GM19239 (cell line): ENCODE measurements at places on chromosomes 12 and 14.

- no peak for DNase-seq
Observed at GRCh38 chr14:61519735-61520134, 175.6 kb upstream of the HIF1A start.

DNA sequence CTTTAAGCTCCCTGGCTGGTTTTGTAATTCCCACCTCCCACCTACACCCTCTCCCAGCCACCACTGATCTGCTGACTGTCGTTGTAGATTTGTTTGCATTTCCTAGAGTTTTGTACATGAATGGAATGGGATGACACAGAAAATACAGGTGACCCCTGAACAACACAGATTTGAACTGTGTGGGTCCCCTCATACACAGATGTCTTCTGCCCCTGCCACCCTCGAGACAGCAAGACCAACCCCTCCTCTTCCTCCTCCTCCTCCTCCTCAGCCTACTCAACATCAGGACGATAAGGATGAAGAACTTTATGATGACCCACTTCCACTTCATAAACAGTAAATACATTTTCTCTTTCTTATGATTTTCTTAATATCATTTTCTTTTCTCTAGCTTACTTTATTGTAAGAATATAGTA lies 28.8 kb downstream of the SYNE3 start:
- no peak for DNase-seq

DNA sequence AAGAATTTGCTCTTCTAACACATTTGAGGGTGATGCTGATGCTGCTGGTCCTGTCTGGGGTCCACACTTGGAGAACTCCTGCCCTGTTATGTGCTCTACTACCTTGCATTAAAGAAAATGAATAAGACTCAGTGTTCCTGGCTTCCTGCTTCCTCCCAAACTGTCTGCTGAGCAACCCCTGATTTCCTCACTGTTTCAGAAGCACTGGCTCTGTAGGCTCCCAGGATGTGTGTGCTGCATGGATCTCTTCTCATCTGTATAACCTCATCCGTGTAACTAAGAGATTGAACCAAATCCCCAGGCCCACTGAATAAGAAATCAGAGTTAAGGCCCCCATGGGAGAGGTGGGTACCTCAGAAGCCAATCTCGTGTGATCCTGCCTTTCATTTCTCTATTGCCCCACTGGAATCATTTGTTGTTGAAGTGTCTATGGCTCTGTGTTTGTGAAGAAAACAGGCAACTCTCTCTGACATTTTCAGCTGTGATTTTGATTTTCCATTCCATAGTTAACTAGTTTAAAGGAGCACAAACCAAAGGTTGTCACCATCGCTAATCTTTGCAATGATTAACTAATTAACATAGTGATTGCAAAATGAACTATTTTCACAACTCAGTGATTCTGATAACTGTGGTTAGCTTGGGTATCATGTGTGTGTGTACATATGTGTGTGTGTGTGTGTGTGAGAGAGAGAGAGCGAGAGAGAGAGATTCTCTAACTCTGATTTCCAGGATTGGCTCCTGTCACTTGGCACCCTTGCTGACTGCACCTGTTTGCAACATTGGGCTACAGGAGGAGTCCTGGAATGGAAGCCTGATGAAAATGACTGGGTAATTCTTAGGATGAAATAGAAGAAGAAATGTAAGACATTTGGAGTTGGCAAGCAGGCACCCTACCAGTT lies 196.2 kb downstream of the SLC38A4 start:
- DNase-seq = no peak

DNA sequence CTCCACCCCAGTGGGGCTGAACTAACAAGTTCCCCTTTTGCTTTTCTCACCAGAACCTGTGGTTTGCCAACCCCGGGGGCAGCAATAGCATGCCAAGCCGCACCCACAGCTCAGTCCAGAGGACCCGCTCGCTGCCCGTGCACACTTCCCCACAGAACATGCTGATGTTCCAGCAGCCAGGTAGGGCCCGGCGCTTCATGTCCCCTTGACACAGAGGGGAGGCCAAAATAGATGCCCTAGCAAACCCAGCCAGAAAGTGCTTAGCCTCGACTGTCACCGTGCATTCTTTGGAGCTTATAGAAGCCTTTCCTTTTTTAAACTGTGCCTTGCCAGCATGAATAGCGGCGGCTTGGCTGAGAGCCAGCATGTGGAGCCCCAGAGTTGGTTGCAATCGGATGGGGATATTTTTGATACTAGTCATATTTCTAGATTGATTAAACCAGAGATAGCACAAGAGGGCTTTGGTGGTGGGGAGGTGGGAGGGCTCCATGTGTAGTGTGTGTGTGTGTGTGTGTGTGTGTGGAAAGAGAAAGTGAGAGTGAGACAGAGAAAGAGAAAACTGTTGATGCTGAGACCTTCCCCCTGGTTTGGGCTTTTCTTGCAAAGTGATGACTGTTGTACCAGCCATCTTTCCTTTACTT lies 126.1 kb downstream of the GCH1 start:
- no peak for DNase-seq

DNA sequence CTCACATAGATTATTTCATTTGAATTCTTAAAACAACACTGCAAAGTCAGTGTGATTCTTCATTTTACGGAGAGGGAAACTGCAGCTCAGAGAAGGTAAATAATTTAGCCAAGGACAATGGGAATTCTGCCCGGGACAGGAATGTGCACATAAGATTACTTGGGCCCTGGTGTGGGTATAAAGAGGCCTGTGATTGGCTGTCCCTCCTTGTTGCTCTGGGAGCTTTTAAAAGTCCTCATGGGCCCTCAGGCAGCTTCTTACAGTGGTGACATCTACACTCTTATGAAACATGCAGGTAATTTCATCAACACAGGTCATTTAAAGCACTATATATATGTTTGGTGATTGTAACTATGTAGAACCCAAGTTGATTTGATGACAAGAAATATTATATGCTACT lies 100.3 kb downstream of the ESR2 start:
- DNase-seq = no peak

DNA sequence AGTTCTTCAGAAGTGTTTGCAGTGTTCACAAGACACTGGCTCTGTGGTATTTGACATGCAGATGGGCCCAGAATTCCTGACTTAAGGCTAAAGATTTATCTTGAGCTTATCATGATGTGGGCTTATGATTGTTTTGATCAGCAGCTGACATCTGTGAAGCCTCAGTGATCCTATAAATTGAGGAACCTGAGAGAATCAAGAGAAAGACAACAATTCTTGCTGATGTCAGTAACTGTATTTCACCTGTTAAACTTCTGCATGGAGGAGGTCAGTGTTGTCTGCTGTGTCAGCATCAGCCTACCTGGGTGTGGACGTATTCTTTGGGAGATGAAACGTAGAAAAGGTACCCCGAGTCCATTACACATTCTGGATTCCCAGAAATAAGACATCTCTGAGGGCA lies 33.3 kb downstream of the TRAF3 start:
- DNase-seq = no peak

DNA sequence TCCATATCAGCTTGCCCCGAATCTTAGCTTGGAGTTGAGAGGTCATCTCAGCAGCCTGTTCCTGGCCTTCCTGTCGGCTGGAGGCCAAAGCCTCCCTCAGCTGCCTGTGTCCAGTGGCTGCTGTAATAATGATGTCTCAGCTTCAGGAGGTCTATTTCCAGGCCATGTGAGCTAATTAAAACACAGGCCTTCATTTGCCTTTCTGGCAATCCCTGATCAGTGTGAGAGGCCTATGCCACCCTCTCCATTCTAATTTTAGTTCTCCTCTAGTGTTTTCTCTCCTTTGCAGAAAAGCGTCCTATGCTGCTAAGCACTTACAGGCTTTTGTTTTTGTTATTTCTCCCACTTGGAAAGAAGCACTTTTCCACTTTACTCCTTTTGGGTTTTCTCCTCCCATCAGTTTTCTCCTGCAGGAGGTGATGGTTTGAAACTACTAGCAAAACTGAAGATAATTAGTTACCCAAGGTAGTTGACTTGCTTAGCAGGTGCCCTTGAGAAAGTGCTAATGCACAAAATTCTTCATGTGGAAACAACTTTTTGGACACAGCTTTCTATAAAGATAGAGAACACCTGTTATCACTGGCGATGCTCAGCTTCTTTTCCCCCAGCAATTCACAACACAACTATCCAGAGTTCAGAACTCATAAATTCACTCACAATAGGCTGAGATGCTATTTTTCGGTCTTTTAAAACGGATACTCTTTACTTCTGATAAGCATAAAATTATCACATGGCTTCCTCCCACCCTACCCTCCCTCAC lies 255.3 kb upstream of the GARIN6 start:
- DNase-seq = no peak

DNA sequence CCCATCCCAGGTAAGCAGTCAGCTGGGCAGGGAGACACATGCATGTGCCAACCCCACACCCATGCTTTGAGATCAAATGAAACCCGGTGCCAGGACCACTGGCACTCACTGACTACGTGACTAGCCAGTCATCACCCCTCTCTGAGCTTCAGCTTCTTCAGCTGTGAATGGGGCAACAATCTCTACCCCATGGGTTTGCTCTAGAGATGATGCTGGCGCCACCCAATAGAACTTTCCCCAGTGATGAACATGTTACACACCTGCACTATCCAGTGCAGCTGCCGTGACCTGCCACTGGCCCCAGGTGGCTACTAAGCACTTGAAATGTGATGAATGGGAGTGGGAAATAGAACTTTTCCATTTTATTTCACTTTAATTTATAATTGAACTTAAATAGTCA lies 70.3 kb downstream of the PITPNM2 start:
- no peak for DNase-seq

- DNase-seq = no peak
Observed at GRCh38 chr12:96438330-96438729, 38.1 kb upstream of the CDK17 start.

- DNase-seq = no peak
Observed at GRCh38 chr12:124746649-124747425, 116.8 kb downstream of the SCARB1 start.

- DNase-seq = no peak
Observed at GRCh38 chr14:92465353-92466055, 48.1 kb upstream of the RIN3 start.

DNA sequence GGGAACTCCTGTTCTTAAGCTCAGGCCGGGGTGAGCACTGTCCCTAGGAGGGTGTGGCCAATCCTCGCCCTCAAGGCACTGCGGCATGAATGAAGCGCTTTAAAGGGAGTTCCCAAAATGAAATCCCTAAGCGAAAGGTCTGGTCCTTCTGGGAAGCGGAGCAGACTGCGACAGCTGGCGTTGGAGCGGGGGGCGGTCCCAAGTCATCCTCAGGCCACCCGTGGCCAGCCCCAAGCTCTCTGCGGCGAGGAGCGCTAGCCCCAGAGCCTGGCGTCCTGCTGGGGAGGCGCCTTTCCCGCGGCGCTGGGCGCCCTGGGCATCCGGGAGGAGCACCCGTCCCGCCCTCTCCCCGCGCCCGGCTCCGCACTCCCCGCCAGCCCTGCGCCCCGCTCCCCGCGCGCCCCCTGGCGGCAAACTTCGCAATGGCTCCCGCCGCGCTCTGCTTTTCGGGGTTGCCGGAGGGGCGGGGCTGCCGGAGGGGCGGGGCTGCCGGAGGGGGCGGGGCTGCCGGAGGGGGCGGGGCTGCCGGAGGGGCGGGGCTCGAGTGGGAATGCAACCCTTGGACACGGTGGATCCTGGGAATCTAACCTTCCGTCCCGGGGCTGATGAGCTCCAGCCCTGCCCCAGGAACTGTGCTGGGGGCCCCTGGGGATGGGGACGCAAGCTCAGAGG lies 25.4 kb downstream of the ZBTB42 start:
- peak; percentile 93 for DNase-seq

- DNase-seq = no peak
Observed at GRCh38 chr12:95202691-95203486, 14.4 kb downstream of the FGD6 start.

- no peak for DNase-seq
Observed at GRCh38 chr12:119713551-119714031, 45.7 kb downstream of the PRKAB1 start.

- no peak for DNase-seq
Observed at GRCh38 chr14:55045087-55045486, 6.4 kb upstream of the MAPK1IP1L start.

DNA sequence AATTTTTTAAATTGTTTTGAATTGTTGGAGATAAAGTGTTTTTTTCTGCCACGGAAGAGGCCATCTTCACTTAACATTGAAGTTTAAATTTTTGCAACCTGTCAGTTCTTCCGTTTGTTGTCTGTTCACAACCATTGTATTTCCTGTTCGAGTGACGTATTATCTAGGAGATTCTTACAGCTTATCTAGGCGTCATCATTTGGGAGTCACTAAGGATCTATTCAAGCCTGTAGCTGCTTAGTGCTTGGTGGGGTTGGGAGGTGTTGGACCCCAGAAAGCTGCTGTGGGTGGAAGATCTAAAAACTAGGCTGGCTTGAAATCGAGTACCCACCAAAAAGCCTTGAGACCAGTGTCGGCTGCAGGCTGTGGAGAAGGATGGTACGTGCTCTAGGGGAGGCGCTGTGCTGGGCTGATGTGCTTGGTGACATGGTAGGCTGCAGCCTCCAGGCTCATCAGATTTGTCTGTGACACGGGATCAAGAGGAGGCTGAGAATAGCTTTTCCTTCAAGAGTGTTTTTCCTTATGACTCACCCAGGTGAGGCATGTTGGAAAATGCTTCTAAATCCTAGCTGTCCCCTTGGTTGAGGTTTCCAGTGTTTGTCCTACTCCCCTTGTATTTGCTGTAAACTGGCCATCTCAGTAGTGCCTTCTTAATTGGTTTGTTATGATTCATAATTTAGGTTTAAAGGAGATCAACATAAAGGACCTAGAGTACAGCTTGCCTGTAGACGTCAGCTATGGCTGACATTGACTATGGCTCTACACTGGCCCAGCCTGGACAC lies 57.8 kb downstream of the ATG14 start:
- DNase-seq = no peak

GRCh38 chr12:83092129-83092528 lies 405.4 kb downstream of the TMTC2 start:
- DNase-seq = no peak

DNA sequence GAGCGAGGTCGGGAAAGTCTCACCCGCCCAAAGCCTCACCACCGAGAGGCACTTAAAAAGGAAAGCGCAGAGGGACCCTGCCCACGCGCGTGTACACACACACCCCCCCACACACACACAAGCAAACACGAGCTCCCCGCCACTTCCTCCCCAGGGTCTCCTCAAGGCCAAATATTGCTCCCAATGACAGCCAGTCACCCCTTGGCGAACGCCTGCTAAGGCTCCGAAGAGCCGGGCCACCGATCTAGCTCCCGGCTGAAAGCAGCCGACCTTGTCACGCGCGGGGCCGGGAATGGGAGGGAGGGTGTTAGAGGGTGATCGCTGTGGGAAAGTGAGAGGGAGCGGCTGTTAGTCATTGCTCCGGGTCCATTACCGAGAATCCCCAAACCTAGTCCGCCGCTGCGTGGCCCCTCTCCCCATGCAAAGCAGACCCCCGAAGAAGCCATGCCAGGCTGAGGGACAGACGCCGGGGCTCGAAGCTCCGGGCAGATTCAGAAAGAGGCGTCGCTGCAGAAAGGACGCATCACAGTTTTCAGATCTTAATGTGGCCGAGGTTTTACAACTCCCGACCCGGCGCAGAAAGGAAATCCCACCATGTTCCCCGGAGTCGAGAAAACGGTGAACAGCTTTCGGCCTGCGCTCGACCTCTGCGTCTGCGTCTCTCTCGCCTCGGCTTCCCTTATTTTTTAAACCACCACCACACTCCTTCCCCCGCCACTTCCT lies 2.6 kb downstream of the BMP4 start:
- no peak for DNase-seq
